Gastroesophageal sphincter (tissue), 4 donors: ENCODE measurements at places on chromosomes 3 and 15.

- no peak overlapping the region for H3K27ac ChIP-seq
- H3K4me3 ChIP-seq: no peak overlapping the region
- no peaks in the 10 kb centered on the region for H3K36me3 ChIP-seq
- ATAC-seq: no peak
- H3K27me3 ChIP-seq: no peaks in the 10 kb centered on the region
- no peaks in the 10 kb centered on the region for H3K4me1 ChIP-seq
Observed at GRCh38 chr3:93988764-93989163, 8.8 kb downstream of the ARL13B start.

DNA sequence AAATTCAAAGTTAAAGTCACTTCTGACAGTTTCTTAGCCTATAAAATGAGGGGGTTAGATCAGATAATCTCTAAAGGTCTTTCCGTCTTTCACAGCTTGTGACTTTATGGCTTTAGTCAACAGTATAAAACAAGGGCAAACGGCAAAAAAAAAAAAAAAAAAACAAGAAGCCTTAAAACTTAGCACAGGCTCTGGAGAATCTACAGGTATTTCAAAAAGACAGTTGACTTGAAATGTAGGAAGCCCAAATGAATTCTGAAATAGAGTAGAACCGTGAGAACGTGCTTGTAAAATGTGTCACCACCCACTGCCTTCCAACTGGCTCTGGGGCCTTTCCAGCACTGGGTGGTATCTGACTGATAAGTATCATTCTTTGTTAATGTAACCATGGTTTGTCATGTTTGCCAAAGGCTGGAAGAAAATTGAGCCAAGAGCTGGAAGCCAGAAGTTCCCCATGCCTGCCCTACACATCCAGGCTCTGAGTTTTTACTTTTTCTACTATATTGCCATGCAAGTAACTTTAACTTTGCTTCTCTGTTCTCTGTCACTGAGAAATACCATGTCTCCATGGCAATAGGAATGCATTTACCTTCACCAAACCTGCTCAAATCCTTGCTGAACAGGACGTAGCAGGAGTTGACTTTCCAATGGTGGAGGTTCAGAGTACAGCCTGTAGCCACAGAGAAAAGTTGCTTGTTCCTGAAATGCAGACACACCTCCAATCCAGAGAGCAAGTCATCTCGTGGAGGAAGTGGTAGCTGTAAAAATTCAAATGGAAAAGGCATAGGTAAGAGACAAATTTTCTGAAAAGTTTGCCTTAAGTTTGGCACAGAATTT is 35.8 kb upstream of the THSD4 start:
- no peak overlapping the region for H3K27ac ChIP-seq
- no peak for ATAC-seq
- no peaks in the 10 kb centered on the region for H3K36me3 ChIP-seq
- H3K4me3 ChIP-seq: no peak overlapping the region
- no peaks in the 10 kb centered on the region for H3K4me1 ChIP-seq
- no peaks in the 10 kb centered on the region for H3K27me3 ChIP-seq

DNA sequence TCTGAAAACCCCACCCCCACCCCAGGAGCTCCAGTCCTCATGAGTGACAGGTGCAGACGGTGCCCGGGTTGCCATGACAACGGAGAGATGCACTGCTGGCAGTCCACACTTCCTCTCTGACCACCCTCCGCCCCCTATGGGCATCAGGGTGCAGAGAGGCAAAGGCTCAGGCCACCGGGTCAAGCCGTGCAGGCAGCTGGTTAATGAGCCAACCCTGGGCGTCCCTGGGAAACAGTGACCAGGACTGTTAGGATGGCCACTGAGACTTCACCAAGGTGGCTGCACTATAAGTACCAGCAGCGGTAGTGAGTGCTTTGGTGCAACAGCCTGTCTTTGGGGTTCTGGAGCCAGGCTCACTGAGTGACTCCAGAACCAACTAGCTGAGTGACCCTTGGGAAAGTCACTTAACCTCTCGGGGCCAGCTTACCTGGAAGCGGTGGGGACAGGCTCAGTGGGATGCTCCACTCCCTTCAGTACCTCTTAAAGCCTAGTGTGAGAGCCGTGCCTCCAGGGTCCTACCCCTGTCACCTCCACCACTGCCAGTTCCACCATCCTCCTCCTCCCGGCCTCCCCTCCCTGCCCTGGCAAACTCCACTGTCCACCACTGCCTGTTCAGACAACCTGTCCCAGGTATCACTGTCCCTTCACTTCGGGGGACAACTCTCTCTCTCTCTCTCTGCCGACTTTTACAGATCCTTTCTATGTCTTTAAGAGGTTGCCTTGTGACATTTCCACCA is 121.0 kb upstream of the PRR20G start:
- no peak overlapping the region for H3K4me3 ChIP-seq
- no peaks in the 10 kb centered on the region for H3K4me1 ChIP-seq
- no peaks in the 10 kb centered on the region for H3K36me3 ChIP-seq
- ATAC-seq: no peak
- H3K27ac ChIP-seq: no peak overlapping the region

DNA sequence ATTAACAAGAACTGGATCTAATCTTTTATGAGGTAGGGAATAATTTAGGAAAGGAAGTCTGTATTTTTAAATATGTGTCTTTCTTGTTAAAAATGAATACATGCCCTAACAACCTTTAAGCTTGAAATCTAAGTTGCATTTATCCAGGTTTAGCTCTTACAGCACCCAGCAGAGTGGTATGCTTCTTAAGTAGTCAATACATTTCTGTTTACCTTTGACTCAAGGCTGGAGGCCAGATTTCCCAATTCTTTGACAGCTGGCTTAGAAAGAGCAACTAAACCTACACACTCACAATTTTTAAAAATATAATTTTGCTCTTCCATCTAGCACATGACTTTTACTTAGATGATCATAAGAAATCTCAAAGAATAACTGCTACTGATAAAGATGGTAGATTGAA is 148.9 kb downstream of the DPH6 start:
- H3K4me3 ChIP-seq: no peak overlapping the region
- no peak overlapping the region for H3K27ac ChIP-seq
- H3K27me3 ChIP-seq: no peaks in the 10 kb centered on the region
- no peaks in the 10 kb centered on the region for H3K4me1 ChIP-seq
- ATAC-seq: no peak
- no peaks in the 10 kb centered on the region for H3K36me3 ChIP-seq

GRCh38 chr3:24829011-24829581 is 334.4 kb upstream of the THRB start:
- peak overlapping the region; percentile 63 for H3K4me3 ChIP-seq
- ATAC-seq: peak; percentile 90
- H3K27me3 ChIP-seq: peaks cover 5% of the 10 kb centered on the region
- H3K4me1 ChIP-seq: no peaks in the 10 kb centered on the region
- peak overlapping the region; percentile 73 for H3K27ac ChIP-seq
- H3K36me3 ChIP-seq: no peaks in the 10 kb centered on the region

DNA sequence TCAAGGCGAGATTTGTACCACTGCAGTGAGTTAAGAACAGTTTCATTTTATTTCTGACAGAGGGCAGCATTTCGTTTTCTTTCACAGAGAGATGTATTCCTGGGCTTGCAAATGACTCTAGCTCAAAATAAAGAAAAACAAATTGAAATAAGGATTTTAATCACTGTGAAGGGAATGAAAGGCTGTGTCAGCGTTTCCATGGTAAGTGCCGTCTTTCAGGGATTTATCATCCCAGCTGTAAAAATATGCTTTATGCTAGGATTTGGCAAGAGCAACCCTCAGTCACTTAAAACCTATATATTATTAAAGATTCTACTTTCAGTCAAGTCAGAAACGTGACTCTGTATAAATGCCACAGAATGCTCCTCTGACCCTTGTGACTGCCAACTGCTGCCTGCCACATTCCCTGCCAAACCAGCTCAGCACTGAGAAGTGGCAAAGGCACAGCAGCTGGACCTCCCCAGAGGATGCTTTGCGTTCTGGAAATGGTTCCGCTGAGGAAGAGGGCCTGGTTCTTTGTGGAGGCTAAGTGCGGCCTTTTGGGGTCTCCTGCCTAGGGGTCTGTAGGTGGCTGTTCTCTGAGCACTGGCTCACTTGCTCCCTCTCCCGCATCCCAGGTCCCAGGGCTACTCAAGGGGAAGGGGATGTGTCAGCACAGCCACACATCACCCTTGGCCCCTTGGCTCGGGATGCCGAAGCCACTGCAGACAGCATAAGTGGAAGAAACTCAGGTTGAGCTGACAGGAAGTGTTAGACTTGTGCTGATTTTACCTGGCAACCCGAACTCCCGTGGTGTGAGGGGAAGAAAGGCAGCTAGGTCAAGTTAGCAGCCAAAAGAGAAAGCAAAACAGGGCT is 56.6 kb upstream of the POMGNT2 start:
- H3K4me1 ChIP-seq: no peaks in the 10 kb centered on the region
- no peaks in the 10 kb centered on the region for H3K27me3 ChIP-seq
- H3K4me3 ChIP-seq: no peak overlapping the region
- no peak for ATAC-seq
- H3K27ac ChIP-seq: no peak overlapping the region

DNA sequence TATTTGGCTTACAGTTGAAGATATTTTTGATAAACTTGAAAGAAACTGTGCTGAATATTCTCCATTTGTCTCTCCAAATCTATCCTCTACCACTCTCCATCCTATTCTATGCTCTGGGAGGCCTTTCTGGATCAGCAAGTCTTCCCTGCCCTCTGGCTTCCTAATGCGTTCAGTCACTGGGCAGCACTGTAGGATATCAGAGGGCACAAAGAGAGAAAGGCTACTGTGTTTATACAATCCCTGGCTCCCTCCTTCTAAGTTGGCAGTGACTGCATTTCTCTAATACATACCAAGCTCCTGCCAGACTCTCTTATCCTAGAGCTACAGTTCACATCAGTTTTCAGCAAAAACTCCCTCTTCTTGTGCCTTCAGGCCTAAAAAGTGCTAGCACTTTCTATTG is 102.1 kb upstream of the FHIT start:
- ATAC-seq: no peak
- peaks cover 19% of the 10 kb centered on the region for H3K4me1 ChIP-seq
- H3K27me3 ChIP-seq: no peaks in the 10 kb centered on the region

DNA sequence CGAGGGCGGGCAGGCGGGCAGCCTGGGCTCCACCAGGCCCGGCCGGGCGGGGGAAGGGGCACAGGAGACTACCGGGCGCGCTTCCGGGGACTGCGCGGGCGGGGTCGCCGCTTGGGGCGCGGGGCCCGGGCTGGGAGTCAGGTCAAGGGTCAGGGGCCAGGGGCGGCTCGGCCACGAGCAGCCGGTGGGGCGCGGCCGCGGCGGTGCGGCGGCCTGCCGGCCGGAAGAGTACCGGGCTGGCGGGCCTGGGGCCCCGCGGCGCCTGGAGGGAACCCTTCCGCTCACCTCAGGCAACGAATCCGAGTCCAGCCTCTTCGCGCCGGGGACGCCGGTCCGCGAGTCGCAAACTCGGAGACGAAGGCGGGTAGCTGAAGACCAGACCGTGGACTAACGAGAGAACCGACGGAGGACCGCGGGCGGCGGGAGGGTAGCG is 225 bp downstream of the RHOA start:
- H3K36me3 ChIP-seq: peaks cover 25% of the 10 kb centered on the region
- ATAC-seq: peak; percentile 36
- H3K27me3 ChIP-seq: no peaks in the 10 kb centered on the region
- H3K4me1 ChIP-seq: peaks cover 42% of the 10 kb centered on the region
- peak overlapping the region; percentile 100 for H3K27ac ChIP-seq
- peak overlapping the region; percentile 72 for H3K4me3 ChIP-seq

DNA sequence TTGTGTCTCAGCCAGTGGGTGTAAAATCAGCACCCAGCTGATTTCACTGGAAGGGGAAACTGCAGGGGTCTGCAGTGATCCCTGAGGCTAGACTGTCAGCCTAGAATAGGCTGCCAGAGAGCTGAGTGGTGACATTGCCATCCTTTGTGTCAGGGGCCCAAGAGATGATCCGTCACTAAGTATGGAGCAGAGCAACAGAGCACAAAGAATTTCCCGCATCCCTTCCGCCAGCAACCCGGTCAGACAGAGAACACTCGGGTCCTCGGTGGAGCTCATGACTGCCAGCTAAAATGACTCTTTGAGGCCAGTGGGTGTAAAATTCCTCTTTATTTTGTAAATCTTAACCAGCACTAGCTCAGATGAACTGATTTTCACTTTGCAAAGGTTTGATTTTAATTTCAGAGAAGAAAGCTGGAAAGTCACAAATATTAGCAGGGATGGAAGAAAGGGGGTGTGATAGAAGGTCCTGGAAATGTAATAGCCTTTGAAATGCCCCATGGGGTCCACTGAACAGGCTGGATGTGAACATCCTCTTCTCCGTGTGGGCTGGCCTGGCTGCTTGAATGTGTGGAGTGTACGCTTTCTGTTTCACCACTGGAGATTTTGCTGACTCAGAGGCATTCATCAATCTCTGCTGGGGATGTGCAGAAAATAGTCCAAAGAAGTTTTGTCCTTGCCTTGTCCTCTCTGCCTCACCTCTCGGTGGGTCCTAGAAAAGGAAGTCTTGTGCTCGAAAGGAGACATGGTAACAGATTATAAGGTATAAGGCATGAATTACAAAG is 138.8 kb downstream of the SV2B start:
- H3K27ac ChIP-seq: no peak overlapping the region
- no peaks in the 10 kb centered on the region for H3K4me1 ChIP-seq
- H3K27me3 ChIP-seq: peaks cover 18% of the 10 kb centered on the region

- H3K4me1 ChIP-seq: peaks cover 2% of the 10 kb centered on the region
- H3K4me3 ChIP-seq: no peak overlapping the region
- no peak for ATAC-seq
- no peaks in the 10 kb centered on the region for H3K27me3 ChIP-seq
- H3K36me3 ChIP-seq: no peaks in the 10 kb centered on the region
Observed at GRCh38 chr15:82186719-82187406, 75.7 kb downstream of the EFL1 start.
